ENCODE measurements at places on chromosomes 5 and 9.

GRCh38 chr5:93681432-93681831 lies 60.0 kb downstream of the POU5F2 start:
- no peak for DNase-seq

GRCh38 chr9:70963554-70963953 lies 157.9 kb downstream of the TRPM3 start:
- no peak for DNase-seq

- no peak for DNase-seq
Measured at GRCh38 chr5:89473196-89473595, 590.2 kb upstream of the MEF2C start.

- no peak for DNase-seq
Measured at GRCh38 chr9:26112724-26113123, 434.5 kb upstream of the TUSC1 start.

DNA sequence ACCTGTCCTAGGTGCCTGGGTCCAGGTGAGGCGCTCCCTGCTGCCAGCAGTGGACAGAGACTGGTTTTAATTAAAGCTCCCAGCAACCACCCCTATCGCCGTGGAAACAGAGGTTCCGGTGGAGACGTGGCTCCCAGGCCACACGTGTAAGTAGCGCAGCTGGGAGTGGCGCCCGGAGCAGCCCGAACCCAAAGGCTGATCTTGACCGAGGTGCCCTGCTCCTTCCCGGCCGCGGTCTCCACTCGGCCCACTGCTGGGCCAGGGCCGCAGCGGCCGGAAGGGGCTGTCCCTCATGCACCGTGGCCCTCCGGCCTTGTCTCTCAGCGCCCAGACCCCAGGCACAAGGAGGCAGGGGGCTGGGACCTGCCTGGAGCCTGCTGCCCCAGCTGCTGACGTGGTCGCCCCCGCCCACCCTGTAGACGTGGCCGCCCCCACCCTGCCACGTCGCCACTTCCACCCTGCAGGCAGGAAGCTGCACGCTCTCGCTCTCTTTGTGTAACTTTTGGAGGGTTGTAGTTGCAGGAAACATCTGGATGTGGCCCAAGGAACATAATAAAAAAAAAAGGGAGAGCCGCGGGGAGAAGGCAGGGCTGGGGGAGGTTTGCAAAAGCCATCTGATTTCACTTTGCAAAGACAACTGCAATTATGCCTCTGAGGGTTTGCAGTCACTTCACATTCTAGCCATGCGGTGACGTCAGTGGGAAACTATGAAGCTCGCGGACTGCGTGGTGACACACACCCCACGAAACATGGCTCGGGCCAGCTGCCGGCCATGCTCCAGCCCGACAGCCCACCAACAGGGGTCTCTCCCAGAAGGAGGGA lies 129.9 kb downstream of the RXRA start:
- no peak for DNase-seq

DNA sequence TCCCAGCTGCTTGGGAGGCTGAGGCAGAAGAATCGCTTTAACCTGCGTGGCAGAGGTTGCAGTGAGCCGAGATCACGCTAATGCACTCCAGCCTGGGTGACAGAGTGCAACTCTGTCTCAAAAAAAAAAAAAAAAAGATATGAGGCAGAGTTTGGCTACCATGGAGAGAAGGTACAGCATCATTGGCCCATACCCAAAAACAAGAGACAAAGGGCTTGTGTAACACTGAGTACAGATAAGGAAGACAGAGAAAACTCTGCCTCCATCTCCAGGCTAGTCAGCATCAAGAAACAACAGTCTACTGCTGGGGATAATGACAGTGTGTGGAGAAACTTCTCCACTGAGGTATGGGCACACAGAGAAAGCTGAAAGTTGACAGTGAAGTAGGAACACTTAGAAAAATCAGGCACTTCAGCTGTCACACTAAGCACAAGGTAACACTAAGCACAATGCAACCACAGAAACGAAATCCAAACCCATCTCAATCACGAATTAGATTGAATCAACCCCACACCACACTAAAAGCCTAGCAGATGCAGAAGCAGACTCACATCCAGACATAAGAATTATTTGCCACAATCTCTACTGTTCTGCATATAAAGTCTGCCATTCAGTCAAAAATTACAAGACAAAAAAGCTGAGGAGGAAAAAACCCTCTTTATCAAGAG lies 10.5 kb downstream of the PJA2 start:
- DNase-seq = no peak

GRCh38 chr5:133381041-133381440 lies 231.3 kb downstream of the FSTL4 start:
- DNase-seq = no peak

- DNase-seq = no peak
Measured at GRCh38 chr5:32503261-32503660, 58.7 kb upstream of the ZFR start.

DNA sequence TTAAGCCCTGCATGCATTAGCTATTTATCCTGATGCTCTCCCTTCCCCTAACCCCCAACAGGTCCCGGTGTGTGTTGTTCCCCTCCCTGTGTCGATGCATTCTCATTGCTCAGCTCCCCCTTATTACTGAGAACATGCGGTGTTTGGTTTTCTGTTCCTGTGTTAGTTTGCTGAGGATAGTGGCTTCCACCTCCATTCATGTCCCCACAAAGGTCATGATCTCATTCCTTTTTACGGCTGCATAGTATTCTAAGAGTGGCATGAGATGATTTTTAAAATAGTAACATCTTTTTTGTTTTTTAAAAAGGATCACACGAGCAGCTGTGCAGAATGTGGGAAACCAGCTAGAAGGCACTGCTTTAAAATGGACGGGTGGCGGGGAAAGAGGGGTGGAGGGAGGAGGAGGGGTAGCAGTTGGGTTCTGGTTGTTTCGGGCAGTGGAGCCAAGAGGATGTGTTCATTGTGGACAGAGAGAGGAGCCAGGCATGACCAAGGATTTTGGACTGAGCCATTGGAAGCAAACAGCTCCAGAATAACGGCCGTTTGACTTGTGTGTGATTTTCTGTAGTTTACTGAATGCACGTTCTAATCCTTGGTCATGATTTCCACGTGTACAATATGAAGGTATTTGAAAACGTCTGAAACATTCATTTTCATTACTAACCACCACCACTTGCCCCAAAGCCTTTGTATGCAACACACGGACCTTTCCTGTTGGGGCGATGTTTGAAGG lies 1.7 kb upstream of the TENT4A start:
- DNase-seq = no peak

DNA sequence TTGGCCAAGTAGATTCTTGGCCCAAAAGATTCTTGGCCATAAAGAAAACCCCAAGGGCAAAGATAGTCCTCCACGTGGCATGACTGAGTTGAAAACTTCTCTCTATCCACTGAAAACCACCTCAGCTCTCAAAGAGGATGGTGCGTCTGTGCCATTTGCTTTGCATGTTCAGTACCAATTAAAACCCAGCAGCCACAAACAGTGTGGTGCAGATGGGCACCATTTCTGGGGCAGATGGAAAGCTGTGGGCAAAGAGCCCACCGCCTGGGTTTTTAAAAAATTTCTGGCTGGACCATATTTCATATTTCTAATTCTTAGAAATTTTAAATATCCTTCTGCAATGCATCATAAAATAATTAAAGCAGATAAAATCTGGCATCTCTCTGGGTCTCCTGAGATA lies 84.5 kb upstream of the PUM3 start:
- no peak for DNase-seq

- DNase-seq = no peak
Measured at GRCh38 chr5:67006500-67006848, 190.1 kb downstream of the CD180 start.

GRCh38 chr5:158641016-158641415 lies 458.7 kb downstream of the EBF1 start:
- DNase-seq = no peak

DNA sequence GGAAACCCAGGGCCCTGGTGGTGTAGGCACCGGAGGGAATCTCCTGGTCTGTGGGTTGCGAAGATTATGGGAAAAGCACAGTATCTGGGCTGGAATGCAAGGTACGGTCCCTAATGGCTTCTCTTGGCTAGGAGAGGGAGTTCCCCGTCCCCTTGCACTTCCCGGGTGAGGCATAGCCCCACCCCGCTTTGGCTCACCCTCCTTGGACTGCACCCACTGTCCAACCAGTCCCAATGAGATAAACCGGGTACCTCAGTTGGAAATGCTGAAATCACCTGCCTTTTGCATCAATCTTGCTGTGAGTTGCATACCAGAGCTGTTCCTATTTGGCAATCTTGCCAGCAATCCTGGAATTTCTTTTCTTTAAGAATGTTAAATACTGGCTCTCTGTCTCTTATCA lies 1429.1 kb downstream of the MAT2B start:
- DNase-seq = no peak

DNA sequence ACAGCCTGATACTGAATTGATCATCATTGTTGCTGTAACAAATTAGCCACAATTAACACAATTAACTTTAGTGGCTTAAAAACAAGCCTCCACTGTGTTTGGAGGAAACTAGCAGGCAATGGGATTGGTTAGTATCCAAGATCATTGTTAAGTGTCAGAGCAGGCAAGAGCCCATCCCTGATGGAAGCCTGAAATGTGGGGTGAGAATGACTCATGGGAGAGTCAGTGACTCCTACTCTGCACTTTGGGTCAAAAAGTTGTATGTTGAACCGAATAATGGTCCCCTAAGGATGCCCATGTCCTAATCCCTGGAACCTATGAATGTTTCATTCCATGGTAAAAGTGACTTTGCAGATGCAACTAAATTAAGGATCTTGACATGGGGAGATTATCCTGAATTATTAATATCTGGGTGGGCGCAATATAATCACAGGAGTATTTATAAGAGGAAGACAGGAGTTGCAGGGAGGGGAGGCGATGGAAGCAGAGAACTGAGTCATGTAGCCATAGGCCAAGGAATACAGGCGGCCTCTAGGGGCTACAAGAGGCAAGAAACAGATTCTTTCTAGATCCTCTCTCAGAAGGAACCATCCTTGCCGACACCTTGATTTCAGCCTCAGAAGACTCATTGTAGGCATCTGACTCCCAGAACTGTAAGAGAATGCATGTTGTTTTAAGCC lies 28.8 kb downstream of the ALG2 start:
- no peak for DNase-seq

DNA sequence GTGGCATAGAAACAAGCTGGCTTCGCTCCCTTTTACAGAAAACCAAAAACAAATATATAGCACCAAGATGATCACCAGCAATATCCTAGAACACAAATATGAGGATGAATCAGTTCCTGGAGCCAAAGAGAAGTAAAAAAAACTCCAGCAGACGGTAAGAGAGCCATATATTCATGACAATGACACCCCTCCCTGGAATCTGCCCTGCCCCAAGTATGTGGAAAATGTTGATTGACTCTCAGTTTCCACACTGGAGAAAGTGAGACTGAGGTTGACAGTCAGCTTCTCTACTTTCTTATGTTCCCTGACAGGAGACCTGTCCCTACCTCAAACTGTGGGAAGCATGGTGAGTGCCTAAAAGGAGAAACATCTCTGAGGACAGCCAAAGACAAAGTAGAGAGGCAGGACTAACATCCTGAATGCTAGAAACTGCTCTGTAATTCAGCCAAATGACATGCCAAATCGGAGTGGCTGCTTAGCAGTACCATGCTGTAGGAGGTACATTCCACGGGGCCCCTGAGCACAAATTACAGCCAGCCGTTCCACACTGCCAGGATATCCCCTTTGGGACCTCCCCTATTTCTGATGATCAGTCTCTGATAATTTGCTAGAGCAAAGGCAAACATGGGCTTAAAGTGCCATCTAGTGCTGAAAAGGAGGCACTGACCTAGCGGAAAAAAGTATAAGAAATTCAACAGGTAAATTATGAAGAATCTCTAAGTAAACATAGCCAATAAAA lies 424.0 kb upstream of the RGMB start:
- no peak for DNase-seq

GRCh38 chr9:114076237-114077161 lies 1.6 kb downstream of the AMBP start:
- DNase-seq = no peak

GRCh38 chr5:6717687-6718086 lies 4.5 kb downstream of the TENT4A start:
- DNase-seq = no peak

DNA sequence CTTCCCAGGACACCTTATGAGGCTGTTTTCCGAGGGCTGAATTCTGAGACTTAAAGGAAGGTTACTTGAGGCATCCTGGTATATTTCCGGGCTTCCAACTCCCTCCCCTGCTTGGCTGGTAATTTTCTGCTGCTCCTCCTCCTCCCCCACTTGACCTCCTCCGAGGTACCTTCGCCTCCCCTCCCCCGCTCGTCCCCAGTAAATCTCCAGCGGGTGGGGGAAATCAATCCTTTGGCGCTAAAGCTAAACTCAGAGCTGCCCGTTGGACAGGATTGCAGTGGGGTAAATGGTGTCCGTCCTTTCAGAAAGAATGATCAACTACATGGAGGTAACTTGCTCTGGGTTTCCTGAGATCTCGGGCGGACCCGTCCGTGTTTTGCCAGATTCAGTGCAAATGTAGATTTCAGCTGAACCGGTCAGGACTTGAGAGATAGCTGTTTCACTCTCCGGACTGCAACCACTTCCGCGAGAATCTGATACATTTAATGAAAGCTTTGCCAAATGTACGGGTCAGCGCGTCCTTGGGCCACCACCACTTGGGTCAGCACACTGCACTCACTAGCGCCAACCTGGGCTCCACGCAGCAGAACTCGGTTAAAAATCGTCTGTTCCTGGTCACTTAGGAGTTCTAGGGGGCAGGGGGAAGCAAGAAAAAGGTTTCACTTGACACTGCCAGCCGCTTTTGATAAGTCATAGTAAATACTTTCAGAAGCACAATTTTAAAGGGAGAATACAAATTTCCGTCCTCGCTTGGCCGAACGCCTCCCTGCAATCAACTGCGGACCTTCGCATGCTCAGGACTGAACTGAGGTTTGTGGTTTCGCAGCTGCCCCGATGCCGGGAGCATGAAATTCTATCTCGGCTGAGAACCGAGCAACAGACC lies 4.6 kb upstream of the ISL1 start:
- DNase-seq = no peak

DNA sequence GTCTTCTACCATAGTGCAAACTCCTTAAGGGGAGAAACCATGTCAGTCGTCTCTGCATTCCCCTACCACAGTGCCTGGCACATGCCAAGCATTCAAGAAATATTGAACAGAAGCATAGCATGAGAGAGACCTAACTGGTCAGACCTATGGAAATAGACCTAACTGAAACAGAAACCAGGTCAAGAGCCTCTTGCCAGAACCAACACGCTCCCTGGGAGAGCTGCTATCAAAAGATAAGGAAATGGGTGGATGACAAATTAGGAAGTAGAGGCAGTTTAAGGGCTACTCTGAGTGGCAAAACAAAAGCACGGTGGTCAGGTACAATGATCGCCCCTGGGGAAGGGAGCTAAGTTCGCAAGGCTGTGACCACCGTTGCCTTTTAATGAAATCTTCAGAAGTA lies 66.0 kb upstream of the SMIM15 start:
- no peak for DNase-seq

DNA sequence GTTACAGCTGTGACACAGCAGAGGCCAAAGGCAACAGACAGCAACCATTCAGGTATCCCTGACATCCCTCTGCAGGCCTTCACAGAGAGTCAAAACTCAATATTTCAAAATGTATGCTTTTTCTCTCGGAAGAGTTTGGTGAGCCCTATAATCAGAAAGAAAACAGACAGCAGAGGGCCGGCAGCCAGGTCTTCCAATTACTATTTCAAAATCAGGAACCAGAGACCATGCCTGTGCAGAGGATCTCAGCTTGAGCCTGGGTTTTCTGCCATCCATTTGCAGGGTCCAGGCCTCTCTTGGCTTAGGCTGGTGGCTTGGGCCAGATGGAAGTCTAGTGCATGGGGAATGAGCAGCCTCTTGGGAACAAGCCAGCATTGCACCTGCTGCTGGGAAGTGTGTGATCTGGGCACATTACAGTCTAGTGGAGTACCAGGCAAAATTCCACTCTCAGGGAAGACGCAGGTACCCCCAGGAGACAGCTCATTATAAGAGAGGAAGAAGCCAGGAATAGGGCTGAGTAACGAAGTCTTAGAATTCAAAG lies 231.3 kb downstream of the ENC1 start:
- DNase-seq = peak; percentile 1

Data from NCI-H2107 (cell line).